Stimulated activated CD8-positive, alpha-beta memory T cell treated with anti-CD3 and anti-CD28 coated beads, Interleukin-15, amount 100 ng/mL, for 48 hours (primary cell): ENCODE measurements at places on chromosomes 4 and X.

DNA sequence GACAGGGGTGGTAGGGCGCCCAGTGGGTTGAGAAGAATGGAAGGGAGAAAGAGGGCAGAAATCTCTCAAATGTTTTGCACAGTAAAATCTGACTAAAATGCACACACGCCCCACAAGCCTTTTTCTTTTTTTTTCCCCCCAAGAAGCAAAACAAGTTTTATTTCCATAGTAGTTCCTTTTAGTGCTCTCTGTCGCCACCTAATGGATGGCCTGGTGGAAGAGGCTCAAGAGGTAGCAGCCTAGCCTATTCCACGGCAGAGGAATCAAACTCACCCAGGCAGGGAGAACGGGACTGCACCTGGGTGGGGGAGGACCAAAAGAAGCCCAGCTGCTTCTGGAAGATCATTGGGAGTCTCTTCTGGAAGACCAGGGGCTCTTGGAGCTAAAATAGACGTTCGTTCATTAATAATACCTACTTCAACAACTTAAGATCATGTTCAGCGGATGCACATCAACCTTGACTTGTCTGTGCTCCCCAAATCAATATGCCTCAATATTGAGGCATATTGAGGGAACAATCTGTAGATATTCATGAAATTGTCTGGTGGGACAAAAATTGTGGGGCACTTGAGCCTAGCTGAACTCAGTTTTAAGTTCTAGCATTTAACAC is 31.6 kb upstream of the IRAK1 start:
- peak; percentile 20 for DNase-seq

DNA sequence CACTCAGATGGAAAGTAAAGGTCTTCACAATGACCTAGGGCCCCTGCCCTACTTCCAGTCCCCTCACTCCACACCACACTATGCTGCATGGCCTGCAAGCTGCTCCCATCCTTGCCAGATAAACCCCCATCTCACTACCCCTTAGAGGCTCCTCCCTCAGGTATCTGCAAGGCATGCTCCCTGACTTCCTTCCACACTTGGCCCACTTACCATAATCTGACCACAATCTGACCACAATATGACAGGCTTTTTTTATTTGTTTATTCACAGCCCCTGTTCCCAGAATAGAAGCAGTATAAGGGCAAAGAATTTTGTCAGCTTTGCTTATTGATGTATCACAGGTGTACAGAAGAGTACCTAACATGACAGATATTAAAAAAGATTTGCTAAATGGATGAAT is 124.7 kb downstream of the CAMK2D start:
- DNase-seq = no peak

- DNase-seq = no peak
These were observed 143.1 kb upstream of the BCOR start for GRCh38 chrX:40240844-40241243.

DNA sequence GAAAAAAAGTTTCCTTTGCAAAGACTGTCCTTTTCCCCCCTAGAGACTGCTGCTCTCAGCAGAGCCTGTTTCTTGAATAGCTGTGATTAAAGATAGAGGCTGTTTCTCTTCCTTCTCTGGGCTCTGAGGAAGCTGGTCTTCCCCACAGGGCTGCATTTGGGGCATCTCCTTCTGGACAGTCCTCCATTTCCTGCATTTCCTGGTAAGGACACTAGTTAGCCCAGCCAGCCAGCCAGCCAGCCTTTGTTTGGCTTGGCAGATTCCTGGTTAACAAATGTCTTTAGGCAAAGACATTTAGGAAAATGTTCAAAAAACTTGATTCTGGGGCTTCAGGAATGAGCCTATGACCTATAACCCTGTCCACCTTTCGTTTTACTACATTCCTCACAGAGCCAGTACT is 34.0 kb upstream of the PLAC1 start:
- no peak for DNase-seq
